Stimulated activated CD4-positive, alpha-beta T cell treated with anti-CD3 and anti-CD28 coated beads, Interleukin-4, amount 100 ng/mL, for 1 hour (primary cell): ENCODE measurements at places on chromosomes 3 and 15.

- no peak for DNase-seq
These were observed 133.0 kb upstream of the UMPS start for GRCh38 chr3:124597273-124597672.

- no peak for DNase-seq
These were observed 30.9 kb downstream of the PTH1R start for GRCh38 chr3:46908294-46908985.

DNA sequence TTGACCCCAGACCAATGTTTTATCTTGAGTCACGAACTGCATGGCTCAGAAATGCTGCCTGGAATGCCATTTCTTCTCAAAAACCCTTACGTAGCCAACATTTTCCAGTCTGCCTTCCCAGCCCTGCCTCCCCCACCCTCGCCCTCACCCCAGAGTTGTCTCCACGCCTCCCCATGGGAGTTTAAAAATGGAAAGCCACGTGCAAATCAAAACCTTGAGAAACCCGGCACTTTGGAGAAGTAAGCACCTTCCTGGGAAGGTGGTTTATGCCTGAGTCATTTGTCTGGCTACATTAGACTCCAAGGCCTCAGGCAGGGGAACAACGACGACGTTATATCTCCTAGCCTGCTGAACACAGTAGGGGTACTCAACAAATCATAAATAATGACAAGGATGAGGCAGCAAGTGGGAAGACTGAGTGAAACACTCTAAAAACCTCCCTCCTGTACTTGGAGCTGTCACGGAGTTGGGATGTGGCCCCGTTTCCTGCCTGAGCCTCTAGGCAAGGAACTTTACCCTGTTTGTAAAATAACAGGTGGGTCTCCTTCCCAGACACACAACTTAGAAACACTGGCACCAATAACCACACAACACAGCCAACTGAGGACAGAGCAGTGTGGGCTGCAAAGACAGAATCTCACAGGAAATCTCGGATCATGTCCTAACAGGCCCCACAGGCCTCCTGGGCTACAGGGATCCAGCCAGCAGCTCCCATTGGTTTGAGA lies 179.1 kb downstream of the NTRK3 start:
- DNase-seq: no peak

DNA sequence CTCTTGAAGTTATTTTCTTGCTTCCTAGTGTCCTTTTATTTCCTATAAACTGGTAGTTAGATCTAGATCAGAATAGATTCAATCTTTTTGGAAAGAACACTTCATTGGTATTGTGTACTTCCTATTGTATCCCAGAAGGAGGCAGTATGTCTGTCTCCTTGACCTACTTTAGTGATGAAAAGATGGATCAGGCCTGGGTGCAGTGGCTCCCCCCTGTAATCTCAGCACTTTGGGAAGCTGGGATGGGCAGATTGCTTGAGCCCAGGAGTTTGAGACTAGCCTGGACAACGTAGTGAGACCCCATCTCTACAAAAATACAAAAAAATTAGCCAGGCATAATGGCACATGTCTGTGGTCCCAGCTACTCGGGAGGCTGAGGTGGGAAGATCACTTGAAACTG lies 12.0 kb downstream of the BSN start:
- DNase-seq: no peak

DNA sequence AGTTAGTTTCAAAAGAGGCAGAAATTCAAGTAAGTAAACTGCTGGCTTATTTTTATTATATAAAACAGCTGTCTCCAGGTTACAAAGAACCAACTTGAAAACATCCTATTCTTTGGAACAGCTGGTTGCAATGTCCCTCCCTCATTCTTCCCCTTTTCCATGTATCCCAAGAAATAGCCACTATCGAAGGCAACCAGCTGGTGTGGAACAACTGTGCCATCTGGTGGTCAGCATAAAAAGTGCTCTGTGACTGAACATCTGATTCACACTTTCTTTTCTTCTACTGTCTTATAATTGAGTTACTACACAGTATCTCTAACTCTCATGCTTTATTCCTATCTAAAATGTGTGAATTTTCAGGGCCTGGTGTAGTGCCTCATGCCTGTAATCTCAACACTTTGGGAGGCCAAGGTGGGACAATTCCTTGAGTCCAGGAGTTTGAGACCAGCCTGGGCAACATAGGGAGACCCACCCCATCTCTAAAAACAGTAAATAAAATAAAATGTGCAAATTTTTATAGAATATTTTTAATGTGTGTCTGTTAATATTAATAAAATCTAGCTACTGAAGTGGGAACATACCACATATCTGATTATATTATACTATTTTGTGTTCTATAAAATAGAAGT lies 9.6 kb downstream of the OSBPL11 start:
- peak; percentile 29 for DNase-seq

- DNase-seq: no peak
These were observed 262.5 kb upstream of the TGFBR2 start for GRCh38 chr3:30343861-30344260.

- no peak for DNase-seq
These were observed 39.2 kb downstream of the MBNL1 start for GRCh38 chr3:152307829-152308474.

GRCh38 chr3:4722103-4722502 lies 229.0 kb downstream of the ITPR1 start:
- no peak for DNase-seq

- no peak for DNase-seq
These were observed 361.3 kb downstream of the ULK4 start for GRCh38 chr3:41600616-41601015.

- peak; percentile 49 for DNase-seq
These were observed 20.3 kb upstream of the CSPG4 start for GRCh38 chr15:75732809-75733451.

- DNase-seq: no peak
These were observed 74.0 kb upstream of the PLCL2 start for GRCh38 chr3:16810593-16811367.

DNA sequence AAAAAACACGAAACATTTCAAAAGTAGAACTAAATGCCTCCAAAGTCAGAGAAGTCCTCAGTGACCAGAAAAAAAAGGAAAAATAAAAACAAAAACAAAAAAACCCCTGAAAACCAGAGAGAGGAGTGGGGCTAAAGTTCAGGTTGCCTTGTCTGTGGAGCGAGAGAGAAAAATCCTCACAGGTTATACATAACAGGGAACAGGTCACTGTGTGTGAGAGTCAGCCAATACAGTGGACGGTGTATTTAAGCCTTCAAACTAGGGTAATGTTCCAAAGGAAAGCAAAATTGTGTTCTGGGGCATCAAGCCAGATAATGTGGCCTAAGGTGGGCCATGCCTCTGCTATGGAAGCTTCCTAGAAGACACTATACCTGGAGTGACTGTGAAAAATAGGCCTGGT lies 216.1 kb upstream of the SUCLG2 start:
- DNase-seq: no peak

- DNase-seq: no peak
These were observed 7.4 kb downstream of the RPL14 start for GRCh38 chr3:40464339-40465110.

GRCh38 chr3:89217148-89217685 lies 109.8 kb downstream of the EPHA3 start:
- no peak for DNase-seq
